Pancreas (tissue), 10 donors: ENCODE measurements at places on chromosomes 2 and 18. TPM values are rescaled to one million over a fixed set of nuclear protein-coding genes. Genes with fewer than 3 reads are reported as not detected.

DNA sequence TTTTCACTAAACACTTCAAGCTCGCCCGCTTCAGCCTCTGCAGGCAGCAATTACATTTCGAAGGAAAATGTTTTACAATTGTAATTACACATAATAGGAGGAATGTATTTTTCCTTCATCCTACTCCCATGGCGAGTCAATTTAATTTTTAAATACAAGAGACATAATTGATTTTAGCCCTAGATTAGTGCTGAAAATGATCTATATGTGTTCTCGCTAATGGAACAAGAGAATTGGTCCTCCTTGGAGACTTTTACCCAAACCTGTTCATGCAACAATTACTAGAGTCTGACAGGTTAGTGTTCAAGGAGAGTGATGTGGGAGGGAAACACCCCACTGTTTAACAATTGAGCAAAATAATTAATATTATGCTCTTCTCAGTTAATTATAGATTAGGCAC is 509.4 kb upstream of the SETBP1 start:
- H3K4me1 ChIP-seq: no peaks in the 10 kb centered on the region
- DNase-seq: no peak
- no peak overlapping the region for H3K4me3 ChIP-seq
- no peak overlapping the region for H3K27ac ChIP-seq

Gene INO80D
- polyA plus RNA-seq: 3.8 TPM

DNA sequence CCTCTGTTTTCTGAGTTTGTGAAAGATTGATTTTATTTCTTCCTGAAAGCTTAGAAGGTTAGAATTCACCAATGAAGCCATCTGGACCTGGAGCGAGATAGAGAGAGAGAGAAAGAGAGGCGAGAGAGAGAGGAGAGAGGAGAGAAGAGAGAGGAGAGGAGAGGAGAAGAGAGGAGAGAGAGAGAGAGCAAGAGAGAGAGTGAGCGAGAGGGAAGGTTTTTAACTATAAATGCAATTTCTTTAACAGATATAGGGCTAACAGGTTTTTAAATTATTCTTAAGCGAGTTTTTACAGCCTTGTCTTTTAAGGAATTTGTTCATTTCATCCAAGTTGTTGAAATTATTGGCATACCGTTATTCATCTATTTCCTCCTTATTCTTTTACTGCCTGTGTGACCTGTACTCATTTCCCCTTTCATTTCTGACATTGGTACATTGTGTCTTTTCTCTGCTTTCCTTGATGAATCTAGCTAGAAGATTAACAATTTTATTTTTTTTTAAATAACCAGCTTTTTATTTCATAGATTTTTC is 56.1 kb downstream of the BABAM2 start:
- no peaks in the 10 kb centered on the region for H3K36me3 ChIP-seq
- no peak overlapping the region for H3K4me3 ChIP-seq
- H3K27me3 ChIP-seq: no peaks in the 10 kb centered on the region
- H3K4me1 ChIP-seq: peaks cover 12% of the 10 kb centered on the region

GRCh38 chr2:40276076-40276475 is 175.8 kb downstream of the SLC8A1 start:
- H3K4me1 ChIP-seq: no peaks in the 10 kb centered on the region
- no peak for DNase-seq
- H3K27me3 ChIP-seq: no peaks in the 10 kb centered on the region
- no peak overlapping the region for H3K4me3 ChIP-seq

Gene CIB4
- 0.23 TPM for polyA plus RNA-seq

DNA sequence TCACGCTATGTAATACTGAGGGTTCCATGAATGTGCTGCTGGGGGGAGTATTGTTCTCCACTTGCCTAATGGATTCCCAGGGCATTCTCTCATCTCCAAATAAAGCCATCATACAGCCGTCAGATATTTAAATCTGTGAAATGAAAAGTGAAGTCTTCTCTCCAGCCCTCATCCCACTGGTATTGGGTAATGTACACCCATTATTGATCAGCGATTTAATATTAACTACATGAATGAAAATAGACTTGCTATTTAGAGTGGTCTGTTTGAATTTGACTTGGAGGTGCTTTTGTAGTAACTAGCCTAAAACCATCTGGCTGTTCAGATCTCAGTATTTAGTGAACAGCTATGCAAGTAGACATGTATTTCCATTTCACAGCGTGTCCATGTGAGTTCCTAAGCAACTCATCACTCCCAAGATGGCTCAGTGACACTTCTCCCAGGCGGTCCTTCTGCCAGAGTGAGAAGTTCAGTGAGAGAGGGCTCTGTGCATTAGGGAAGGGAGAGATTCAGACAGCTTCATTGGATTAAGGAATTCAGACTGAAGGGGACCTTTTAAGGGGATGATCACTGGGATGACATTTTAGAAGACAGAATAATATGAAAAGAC is 140.7 kb downstream of the WDSUB1 start:
- DNase-seq: no peak
- no peaks in the 10 kb centered on the region for H3K27me3 ChIP-seq
- H3K27ac ChIP-seq: peak overlapping the region; percentile 31
- peaks cover 24% of the 10 kb centered on the region for H3K4me1 ChIP-seq
- no peak overlapping the region for H3K4me3 ChIP-seq

- no peak overlapping the region for H3K27ac ChIP-seq
- no peaks in the 10 kb centered on the region for H3K36me3 ChIP-seq
- no peak for DNase-seq
- H3K27me3 ChIP-seq: no peaks in the 10 kb centered on the region
Observed at GRCh38 chr18:50563376-50563775, 3.5 kb downstream of the MAPK4 start.

GRCh38 chr2:224309176-224309575 is 92.7 kb downstream of the FAM124B start:
- no peaks in the 10 kb centered on the region for H3K36me3 ChIP-seq
- H3K4me3 ChIP-seq: no peak overlapping the region
- DNase-seq: no peak
- H3K4me1 ChIP-seq: no peaks in the 10 kb centered on the region
- H3K27ac ChIP-seq: no peak overlapping the region

- no peaks in the 10 kb centered on the region for H3K36me3 ChIP-seq
- no peak for DNase-seq
- peaks cover 11% of the 10 kb centered on the region for H3K4me1 ChIP-seq
- no peak overlapping the region for H3K27ac ChIP-seq
Observed at GRCh38 chr2:207772081-207772843, 2.6 kb upstream of the FZD5 start.

DNA sequence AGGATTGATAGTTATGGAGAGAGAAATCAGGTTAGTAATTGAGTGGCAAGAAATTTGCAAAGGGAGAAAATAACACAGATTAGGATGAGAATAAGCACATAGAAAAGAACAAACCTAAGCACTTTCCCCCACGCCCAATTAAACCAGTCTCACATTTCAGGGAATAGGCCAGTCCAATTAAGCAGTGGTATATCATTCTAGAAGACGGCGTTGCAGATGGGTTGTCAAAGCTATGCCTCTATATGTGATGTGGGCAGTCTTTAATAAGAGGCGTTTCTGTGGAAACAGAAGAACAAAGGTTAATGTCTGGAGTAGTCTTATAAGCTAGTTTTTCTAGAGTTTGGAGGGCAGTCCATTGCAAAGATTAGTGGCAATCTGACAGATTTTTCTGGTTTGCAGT is 61.6 kb downstream of the B3GNT2 start:
- no peaks in the 10 kb centered on the region for H3K36me3 ChIP-seq
- H3K27ac ChIP-seq: no peak overlapping the region
- H3K27me3 ChIP-seq: no peaks in the 10 kb centered on the region
- DNase-seq: no peak
- H3K4me3 ChIP-seq: no peak overlapping the region
- H3K4me1 ChIP-seq: no peaks in the 10 kb centered on the region

Gene PAIP2B
- polyA plus RNA-seq: 9.0 TPM
